ENCODE measurements at places on chromosomes 16 and 17. TPM values are rescaled to one million over a fixed set of nuclear protein-coding genes. Genes with fewer than 3 reads are reported as not detected.

GRCh38 chr17:57531648-57532504 is 213.2 kb downstream of the CCDC182 start:
- ATAC-seq = no peak

DNA sequence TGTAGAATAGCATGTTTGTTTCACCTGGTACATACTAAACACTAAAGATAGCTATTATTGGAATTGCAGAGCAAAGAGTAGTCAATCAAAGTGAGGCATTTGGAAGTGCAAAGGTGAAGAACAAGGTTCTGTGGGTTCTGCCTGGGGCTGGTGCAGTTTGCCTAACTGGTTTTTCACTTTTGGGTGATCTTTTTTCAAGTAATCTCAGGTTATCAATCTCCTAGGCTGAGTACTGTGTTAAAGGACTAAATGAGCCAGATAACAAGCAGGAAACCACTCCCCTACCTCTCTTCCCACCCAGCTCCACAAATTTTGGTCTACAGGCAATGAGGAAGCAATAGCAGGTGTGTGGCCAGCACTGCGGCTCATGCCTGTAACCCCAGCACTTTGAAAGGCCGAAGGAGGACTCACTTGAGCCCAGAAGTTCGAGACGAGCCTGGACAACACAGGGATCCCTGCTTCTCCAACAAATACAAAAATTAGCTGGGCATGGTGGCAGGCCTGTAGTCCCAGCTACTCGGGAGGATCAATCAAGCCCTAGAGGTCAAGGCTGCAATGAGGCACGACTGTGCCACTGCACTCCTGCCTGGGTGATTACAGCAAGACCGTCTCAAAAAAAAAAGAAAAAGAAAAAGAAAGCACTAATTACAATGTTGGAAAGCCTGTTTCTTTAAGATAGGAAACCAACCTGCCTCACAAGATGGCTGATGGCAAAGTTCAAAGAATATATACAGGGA is 2.0 kb upstream of the NTAN1 start:
- no peak for ATAC-seq

The TP53TG3F gene
- total RNA-seq = not detected

The TGFB1I1 gene
- total RNA-seq = 4.3 TPM

The HBQ1 gene
- not detected for total RNA-seq

The CHMP6 gene
- 22.2 TPM for total RNA-seq

DNA sequence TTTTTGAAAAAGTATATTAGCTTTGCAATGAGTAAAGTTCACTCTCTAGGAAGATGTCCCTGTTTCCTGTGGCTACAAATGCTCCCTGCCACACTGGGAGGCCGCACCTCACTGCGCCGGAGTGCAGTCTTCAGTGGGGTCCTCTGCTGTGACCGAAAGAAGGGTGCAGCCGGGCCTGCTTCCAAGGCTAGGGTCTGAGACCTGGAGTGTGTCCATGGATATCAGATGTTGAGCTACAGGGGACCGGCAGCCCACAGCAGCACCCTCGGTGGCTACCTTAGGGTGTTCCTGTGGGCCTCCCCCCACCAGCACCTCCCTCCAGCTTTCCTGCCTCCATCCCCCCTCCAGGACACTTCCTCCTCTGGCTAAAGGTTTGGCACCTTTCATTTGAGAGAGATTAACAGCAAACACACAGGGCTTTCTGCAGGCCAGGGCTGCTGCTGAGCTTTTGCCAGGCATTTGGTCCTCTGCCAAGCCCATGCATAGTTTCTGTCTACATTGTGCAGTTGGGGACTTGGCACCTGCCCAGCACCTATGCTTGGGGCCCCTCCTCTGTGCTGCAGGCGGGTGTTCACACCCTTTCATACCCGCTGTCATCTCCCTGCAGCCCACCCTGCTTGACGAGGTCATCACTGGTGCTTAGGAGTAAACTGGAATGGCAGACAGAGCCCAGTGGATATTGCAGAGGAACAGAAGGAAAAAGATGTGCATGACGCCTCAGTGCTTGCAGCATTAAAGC is 33.8 kb upstream of the CRISPLD2 start:
- peak; percentile 3 for ATAC-seq

DNA sequence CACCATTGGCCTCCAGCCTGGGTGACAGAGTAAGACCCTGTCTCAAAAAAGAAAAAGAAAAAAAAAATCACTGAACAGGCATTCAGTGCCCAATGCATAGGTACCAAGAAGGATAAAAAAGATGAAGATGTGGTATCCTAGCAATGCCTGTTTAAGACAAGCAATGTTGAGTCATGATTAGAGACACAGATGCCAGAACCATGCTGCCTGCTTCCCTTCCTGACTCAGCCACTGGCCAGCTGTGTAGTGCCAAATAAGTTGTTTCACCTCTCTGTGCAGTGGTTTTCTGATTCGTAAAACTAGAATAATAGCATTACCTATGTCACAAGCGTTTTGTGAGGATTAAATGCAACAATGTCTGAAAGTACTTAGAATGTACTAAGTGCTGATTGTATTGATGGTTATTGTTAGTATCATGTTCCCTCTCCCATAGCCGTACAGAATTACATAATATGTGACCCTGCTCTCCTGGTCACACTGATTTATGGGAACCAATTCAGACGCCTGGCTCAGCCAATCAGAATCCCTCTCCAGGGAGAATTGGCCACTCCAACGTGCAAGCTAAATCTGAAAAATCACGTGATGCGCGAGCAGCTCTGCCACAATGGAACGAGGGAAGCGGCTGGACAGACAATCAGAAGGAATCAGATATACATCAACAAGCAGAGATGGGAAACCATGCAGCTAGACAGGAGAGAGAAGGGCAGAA is 241.9 kb downstream of the SLC39A11 start:
- ATAC-seq = peak; percentile 62

- peak; percentile 65 for ATAC-seq
These were observed 5.5 kb downstream of the CYLD start for GRCh38 chr16:50747207-50747956.

DNA sequence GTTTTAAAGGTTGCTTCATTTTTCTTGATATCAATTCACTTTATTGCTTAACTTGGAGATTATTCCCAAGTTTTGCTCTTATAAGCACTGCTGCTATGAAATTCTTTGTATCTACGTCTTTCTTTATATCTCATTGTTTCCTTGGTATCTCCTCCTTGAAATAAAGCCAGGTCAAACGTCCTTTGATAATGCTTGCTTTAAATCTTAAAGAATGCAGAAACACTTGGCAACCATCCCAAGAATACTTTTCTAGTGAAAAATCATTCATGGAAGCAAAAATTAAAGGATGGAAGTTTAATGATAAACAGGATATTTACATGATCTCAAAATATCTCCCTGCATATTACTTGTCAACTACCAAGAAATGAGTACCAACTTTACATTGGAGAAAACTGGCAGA is 175.2 kb downstream of the CPPED1 start:
- no peak for ATAC-seq

DNA sequence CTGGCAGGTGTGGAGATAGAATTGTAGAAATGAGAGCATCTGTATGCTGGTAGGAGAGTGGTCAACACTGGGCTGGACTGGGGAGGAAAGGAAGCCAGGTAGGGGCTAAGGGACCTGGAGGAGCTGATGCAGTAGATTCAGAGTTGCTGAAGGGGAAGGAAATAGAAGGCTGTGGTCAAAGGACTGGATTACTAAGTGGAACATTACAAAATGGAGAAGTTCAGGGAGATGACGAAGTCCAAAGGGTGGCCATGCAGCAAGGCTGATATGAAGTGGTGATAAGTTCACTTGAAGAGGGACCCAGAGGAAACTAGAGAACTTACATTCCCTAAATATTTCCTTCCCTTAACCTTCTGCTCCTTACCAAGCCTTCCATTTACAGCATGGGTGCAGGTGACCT is 8.6 kb upstream of the CCL2 start:
- no peak for ATAC-seq

The FOXC2 gene
- 0.28 TPM for total RNA-seq

All from esophagus mucosa (tissue), 1 donor.